ENCODE measurements at places on chromosomes 6 and 20. TPM values are rescaled to one million over a fixed set of nuclear protein-coding genes. Genes with fewer than 3 reads are reported as not detected.

Gene GINS1
- polyA plus RNA-seq: 18.9 TPM

Gene ABHD16B
- not detected for polyA plus RNA-seq

DNA sequence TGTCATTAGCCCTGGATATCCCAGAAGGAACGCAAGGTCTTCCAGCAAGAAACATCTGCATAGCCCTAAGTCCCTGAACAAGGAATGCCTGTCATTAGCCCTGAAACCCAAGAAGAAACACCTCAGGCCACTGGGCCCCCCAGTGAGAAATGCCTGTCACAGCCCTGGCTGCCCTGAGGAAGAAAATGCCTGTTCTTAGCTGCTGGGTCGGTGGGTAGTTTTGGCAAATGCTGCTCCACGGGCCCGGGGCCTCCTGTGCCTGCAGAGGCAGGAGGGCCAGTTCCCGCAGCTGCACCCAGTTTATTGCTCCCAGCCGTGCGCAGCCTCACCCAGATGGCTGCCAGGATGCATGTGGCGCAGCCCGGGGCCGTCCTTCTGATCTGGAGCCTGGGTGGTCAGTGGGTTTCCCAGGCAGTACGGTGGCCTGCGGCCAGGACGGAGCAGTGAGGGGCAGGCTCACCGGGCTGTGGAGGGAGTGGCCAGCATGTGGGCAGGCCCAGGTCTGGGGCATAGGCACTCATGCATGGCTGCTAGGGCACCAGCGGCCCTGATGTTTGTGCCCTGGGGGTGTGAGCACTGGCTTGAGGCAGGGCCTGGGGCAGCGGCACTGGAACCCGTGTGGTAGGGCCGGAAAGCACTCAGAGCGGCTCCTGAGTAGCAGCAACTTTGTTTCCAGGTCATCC, 219.0 kb downstream of the ERMARD start:
- no peak for DNase-seq

Gene BTN1A1
- polyA plus RNA-seq: 0.23 TPM

DNA sequence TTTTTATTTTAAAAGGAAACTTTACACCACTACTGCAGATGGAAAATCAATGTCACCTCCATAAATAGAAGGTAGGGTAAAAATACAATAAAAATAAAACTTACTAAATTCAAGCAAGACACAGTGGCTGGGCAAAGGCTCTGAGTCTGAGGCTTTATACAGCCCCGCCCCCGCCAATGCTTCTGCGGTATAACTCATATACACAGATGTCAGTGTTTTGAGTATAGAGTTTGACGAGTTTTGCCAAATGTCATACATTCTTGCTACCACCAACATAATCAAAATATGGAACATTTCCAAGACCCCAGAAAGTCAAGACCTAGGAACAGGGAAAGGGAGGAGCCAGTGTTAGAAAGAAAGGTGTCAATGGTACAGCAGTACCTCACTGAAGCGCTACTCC, 12.8 kb downstream of the NFATC2 start:
- DNase-seq: no peak

- no peak for DNase-seq
Measured at GRCh38 chr6:70385901-70386300, 27.4 kb upstream of the FAM135A start.

DNA sequence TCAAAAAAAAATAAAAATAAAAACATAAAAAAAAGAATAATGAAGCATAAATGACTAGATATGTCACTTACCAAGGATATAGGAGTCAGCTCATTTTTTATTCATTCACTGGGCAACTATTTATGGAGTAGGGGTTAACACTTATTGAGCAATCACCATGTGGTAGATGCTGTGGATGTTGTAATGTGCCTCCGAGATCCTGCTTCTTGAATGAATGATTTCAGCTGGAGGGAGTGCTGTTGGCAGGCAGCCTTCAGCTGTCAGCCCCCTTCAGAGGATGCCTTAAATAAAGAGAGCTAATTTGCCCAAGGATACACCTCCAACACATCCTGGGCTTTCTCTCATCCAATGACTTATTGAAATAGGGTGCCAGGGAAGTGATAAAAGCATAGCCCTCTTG, 229.5 kb upstream of the DTNBP1 start:
- DNase-seq: no peak

- DNase-seq: no peak
Measured at GRCh38 chr6:66796987-66797386, 1090.0 kb upstream of the EYS start.

DNA sequence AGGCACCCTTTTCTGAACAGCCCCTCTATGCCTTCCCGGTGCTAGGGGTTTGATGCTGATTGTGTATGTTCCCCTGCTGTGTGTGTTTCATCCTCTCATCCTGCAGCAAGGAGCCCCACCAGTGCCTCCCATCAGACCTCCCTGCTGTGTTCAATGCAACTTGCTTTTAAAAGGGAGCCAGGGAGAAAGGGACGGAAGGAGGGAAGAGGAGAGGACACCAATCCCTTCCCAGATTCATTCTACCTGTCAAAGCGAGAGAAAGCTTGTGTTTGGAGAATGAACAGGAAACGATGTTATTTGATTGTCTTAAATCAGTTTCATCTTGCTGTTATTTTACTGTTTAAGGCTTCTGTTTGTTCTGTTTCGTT, 259.2 kb downstream of the ADGB start:
- DNase-seq: no peak

DNA sequence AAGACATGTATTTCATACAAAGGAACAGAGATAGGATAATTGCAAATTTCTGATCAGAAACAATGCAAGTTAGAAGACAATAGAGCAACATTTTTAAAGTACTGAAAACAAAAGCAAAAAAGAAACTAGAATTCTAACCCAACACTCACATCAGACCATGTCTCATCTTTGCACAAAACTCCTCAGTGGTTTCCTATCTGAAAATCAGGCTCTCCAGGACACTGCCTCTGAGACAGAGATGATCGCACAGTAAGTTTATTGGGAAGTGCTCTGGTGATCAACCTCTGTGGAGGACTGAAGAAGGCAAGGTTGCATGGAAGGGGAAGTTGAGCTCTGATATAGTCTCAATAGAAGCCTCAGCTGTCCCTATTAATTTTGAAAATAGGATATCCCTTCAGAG, 2.3 kb upstream of the TTBK1 start:
- no peak for DNase-seq

Gene PTPRK
- 54.4 TPM for polyA plus RNA-seq

Gene MICAL1
- 32.8 TPM for polyA plus RNA-seq

GRCh38 chr6:132952986-132953385, 138.6 kb downstream of the RPS12 start:
- DNase-seq: no peak
